Dermis blood vessel endothelial cell (primary cell): ENCODE measurements at places on chromosomes 12 and 14.

DNA sequence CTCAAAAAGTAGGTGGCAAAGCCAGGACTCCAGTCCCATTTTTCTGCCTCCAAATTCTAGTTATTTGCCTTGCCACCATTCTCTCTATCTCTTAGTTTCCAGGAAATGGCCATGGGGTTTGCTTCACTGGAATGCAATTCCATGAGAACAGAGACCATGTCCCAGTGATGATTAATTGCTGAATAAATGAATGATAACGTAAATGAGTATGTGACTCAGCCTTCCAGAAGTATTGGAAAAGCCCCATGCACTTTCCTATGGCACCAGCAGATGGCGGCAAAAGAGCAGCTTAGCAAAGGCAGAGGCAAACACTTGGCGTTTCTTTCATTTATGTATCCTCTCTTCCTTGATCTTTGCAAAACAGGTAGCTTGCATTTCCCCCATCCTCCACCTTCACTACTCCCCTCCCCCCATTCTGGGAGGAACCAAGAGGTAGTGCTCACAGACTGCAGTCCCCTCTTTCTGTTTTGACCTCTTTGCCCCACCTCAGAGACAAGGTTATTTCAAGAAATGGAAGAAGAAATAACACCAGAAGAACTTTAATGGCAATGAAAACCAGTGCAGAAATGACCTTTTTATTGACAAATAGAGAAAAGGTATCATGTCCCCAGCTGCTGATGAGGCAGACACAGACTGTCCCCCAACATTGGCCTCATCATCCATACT is 21.3 kb downstream of the TBX3 start:
- DNase-seq = peak; percentile 86

DNA sequence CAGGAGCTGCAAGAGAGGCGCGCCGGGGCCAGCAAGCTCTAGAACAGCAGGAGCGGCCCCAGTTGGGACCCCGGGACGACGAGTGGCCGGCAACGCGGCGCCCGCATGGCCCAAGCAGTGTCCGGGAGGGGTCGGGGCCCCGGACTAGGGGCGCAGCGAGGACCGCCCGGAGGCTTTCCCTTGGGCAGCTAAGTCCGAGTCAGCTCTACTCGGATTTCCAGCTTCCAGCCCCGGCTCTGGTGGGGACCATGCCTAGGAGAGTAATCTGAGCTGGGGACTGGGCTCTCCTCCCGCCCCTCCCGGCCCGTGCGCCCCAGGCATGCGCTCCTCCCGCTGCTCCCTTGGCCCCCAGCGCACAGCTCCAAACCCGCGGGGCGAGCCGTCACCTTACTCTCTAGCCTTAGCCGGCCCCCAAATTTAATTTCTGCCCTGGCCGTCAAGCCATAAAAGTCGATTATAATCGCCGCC is 41.6 kb upstream of the CAPRIN2 start:
- peak; percentile 53 for DNase-seq

DNA sequence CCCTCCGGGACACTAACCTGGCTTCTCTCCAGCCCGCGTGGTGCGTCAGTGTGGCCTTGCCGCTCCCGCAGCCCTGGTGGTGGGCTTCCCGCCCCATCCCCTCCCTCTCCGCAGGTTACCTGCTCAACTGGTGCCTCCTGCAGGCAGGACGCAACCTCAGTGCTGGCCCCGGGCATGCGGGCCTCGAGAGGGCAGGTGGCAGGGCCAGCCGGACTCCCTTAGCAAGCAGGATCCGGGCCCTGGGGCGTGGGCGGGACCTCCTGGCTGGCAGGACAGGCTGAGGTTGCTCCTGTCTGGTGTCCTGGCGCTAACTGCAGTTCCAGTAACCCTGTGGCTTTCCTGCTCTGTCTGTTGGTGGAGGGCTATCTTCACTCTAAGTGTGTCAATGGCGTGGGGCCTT is 8.6 kb upstream of the ADSS1 start:
- no peak for DNase-seq

DNA sequence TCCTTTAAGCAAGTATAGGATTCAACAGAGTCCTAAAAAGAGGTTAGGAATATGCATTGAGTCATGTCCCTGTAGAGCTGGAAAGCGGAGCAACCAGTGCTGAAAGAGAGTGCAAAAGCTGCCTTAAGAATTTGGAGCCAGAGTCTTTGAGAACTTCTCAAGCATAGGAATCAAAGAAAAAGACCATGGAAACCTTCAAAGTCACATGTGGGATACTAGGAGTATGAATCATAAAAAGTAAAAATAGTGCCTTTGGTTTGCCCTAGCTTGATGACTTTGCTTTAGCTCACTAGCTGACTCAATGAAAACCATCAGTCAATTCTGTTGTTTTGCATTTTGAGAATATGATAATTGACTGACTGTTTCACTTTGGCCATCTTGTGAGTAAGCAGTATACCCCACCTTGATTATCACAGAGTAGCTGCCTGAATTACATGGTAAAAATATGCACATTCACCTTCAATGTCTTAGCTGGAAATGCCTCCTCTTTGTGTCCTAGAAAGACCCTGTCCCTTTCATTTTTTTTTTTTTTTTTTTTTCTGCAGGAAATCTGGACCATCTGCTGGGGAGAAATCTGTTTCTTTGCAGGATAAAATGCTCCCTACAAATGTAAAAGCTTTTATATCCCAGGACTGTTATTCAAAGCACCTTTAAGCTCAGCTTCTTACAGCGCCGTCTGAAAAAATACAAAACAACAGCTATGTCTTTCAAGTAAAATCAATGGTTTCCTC is 248.6 kb upstream of the KRR1 start:
- DNase-seq = no peak

GRCh38 chr12:23006413-23006812 is 381.4 kb downstream of the ETNK1 start:
- no peak for DNase-seq

GRCh38 chr14:74015963-74016362 is 3.1 kb downstream of the ENTPD5 start:
- DNase-seq = no peak

DNA sequence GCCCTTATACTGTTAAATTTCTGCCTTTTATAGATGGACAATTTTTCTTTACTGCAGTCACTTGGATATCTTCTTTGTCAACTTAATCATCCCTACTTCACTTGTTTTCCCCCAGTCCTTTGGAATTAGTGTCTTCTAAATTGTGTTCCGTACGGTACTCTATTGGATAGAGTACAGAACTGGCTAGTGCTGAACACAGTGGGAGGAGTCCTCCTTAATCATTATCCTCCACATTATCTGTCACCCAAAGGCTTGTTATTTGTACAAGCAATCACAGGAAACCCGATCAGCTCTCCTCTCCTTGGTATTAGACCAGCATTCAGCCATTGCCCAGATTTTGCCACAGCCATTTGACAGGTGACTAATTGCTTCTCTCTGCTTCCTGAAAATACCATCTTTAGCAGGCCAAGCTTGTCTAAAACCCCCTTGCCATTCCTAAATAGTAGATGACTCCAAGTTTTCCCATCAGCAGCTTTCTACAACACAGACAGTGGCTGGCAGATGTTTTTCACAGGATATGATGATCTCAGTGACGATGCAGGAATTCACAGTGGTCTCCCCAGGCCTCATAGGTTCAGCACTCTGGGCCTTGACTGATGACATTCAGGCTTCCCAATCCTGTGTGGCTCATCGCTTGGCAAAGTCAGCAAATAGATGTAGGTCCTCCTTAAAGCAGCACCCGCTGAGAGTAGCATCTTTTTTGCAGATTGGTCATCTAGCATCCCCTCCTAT is 216.0 kb upstream of the RGS6 start:
- peak; percentile 12 for DNase-seq

- DNase-seq = no peak
Measured at GRCh38 chr12:41248391-41248790, 60.3 kb downstream of the PDZRN4 start.

- DNase-seq = peak; percentile 19
Measured at GRCh38 chr14:103136388-103137271, 13.4 kb downstream of the TNFAIP2 start.

- no peak for DNase-seq
Measured at GRCh38 chr14:75452324-75452723, 24.5 kb downstream of the JDP2 start.

DNA sequence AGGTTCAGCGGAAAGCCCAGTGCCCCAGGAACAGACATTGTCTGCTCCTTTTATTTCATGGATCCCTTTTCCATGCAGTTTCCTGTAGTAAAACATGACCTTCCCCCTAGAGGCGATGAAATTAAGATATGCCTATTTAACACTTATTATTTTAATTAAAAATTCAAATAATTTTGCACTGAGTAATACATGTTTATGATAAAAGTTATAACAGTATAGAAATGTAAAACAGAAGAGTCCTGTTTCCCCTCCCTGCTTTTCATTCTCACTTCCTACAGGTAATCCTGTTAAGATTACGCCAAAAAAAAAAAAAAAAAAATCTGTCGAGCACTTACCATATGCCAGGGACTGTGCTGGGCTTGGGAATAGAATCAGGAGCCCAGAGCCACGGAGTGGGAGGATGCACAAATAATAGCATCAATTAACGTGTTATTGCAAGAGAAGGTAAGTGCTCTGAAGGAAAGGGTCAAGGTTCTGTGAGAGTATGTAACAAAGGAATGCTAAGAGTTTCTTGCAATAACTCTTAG is 830 bp upstream of the LPCAT3 start:
- DNase-seq = peak; percentile 17

GRCh38 chr12:119384340-119384739 is 49.8 kb downstream of the CCDC60 start:
- no peak for DNase-seq

DNA sequence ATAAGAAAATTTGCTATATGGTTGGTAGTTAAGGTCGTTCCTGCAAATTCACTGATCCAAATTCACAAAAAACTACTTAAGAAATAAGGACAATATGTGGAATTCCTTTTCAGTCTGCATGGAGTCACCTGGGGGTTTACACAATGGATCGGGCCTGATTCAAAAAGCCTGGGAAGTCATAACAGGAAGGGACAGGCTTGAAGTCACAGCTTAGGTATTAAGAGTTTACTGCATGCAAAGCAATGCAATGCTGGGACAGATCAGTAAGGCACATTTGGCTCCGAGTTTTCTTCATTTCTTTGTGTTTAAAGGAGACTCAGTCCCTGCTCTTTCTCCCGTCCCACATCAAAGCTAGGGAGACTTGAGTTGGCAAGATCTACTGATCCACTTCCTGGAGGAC is 153.3 kb downstream of the NTF3 start:
- peak; percentile 88 for DNase-seq

DNA sequence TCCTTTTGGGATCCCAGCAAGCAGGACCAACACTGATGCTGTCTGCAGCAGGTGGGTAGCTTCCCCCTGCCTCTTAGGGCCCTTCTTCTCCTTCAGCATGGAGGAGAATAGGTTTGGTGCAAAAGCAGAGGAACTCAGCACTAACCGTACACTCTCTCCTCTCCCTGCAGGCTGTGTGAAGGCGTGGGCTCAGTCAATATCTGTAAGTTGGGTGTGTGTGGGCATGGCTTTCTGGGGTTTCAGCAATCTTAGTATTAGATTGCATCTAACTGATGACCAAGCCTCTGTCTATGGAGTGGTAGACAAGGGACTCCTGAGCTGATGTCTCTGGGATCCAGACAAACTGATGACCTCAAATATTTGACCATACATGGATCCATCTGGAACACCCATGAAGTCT is 14.3 kb downstream of the KRT85 start:
- no peak for DNase-seq

GRCh38 chr12:54027442-54027786 is 826 bp upstream of the HOXC6 start:
- no peak for DNase-seq

- no peak for DNase-seq
Measured at GRCh38 chr12:132014092-132014914, 64.6 kb downstream of the EP400 start.

- DNase-seq = no peak
Measured at GRCh38 chr12:103773109-103773910, 67.7 kb downstream of the NT5DC3 start.

GRCh38 chr14:33504246-33505099 is 446.4 kb downstream of the EGLN3 start:
- no peak for DNase-seq

GRCh38 chr12:98470469-98471082 is 44.8 kb upstream of the TMPO start:
- DNase-seq = no peak

GRCh38 chr14:70283156-70283555 is 76.3 kb downstream of the COX16 start:
- DNase-seq = no peak

DNA sequence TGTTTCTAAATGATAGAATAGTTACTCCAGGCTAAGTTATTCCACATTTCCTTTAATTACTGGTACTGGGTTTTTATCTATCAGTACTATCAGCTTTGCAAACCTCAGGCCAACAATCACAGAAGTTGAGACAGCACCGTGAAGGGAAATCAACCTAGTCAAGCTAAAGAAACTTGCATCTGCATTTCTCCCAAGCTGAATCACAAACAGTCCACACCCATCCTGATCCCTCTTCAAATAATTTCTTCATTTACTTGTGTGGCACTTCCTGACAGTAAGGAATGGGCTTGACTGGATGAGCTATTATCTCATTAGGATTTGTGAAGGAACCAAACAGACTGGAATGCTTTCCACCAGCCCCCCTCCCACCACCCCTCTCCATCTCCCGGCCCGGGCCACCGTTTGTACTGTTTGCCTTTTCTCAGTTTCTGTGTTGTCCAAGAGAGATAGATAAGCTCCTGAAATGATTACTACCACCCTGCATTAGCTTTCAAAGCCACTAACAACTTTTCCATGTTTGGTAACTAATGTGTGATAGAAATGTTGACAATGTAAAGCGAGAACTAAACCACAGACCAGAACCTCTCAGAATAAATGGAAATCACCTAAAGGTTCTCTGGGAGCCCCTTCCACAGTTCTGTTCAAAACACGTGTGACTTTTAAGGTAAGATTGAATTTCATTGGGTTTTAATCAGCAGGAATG is 236.3 kb downstream of the SLC25A21 start:
- DNase-seq = no peak

DNA sequence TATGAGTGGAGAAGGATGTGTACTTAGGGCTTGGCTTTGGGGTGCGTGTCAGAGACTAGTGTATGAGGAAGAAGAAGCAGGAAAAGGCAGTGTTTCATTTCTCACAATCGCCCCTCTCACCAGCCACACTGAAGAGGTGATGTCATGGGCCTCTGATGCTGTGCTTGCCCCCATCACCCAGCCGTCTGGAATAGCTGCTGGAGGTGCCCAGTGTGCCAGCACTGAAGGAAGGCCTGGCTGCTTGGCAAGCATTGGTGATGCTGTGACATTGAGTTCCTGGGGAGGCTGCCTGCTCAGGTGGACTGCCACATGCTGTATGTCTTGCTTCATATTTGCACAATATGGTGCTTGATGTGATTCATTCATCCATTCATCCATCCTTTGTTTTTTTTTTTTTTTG is 56.2 kb downstream of the CRADD start:
- DNase-seq = no peak

GRCh38 chr14:70698288-70698687 is 56.6 kb downstream of the TTC9 start:
- peak; percentile 6 for DNase-seq

- DNase-seq = no peak
Measured at GRCh38 chr12:108548954-108549521, 11.9 kb downstream of the SART3 start.

- DNase-seq = no peak
Measured at GRCh38 chr14:51978681-51979085, 10.7 kb upstream of the RTRAF start.

- DNase-seq = no peak
Measured at GRCh38 chr12:106269150-106269771, 21.4 kb upstream of the CKAP4 start.

GRCh38 chr12:38480594-38480993 is 164.0 kb downstream of the ALG10B start:
- DNase-seq = no peak
